ENCODE measurements at places on chromosomes 12 and 14.

- DNase-seq, result no peak
These were observed 27.8 kb downstream of the MUCL1 start for GRCh38 chr12:54882079-54882478.

- DNase-seq, result no peak
These were observed 3.1 kb upstream of the NKX2-1 start for GRCh38 chr14:36522972-36523715.

GRCh38 chr14:99389174-99389826, 91.4 kb downstream of the SETD3 start:
- DNase-seq, result no peak

DNA sequence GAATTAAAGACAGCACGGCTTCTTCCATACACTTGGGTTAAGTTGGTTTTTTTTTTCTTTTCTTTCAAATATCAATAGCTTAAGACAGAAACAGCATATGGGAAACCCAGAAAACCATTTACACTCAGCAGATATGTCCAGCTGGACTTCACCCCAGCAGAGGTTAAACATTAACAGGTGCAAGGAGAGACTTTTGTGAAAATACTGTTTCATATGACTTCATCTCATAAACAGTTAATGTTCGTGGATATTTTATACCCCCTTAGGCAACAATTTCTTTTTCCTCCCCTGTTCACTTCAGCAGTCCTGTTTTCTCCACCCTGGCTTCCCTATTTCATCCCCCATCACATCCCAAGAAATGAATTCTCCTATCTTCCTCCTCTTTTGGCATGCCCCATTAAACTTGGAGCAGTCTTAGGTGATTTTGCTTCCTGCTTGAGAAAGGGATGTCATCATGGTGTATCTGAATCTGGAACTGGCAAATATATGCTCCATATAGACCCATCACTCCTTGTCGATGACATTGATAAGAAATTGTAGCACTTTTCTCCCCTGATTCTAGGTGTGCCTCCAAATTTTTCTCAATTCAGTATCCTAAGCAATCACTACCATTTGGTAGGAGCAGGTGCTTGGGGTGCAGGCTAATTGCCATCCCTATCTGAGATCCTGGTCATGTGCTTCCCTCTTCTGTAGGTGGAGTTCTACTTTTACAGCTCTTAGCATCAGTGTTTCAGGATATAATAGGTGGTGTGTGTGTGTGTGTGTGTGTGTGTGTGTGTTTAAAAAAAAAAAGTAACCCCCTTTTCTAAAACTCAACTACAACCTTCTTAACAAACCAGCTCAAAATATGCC, 67.9 kb downstream of the BMP4 start:
- DNase-seq, result no peak

DNA sequence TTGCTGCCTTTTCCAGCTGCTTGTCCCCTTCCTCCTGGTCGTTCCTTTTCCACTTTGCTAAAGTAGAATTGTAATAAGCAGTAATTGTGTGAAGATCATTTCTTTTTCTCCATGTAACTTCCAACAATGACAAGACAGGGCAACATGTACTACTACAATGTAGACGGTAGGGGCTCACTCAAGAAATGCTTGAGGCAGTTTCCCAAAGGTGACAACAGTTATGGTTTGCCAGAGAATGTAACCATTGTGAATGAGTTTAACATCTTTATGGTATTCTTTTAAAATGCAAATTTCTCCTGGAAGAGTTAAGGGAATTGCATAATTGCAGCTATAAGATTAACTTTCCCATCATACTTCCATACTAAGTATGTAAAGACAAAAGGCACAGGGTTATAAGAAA, 23.8 kb upstream of the PHLDA1 start:
- no peak for DNase-seq

- no peak for DNase-seq
These were observed 18.9 kb downstream of the FZD10 start for GRCh38 chr12:130181211-130181610.

DNA sequence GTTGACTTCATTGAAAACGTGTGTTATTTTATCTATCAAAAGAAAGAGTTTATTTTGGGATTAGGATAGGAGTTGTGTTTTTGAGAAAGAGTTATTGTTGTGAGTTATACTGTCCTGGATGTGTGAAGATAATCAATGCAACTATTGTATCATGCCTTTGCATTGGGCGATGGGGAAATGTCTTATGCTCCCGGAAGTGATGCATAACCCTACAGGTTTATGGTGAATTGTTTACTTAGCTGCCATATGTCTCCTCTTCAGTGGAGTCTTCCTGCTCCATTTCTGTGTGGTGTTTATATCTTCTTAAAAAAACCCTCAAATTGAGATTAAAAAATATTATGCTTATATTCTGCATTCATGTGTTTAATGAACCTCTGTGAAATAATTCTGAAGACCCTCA, 6.5 kb downstream of the PDE3A start:
- no peak for DNase-seq

- DNase-seq, result no peak
These were observed 183.4 kb downstream of the SLC25A21 start for GRCh38 chr14:36988989-36989388.

GRCh38 chr12:4829793-4830162, 79.9 kb upstream of the KCNA1 start:
- no peak for DNase-seq

GRCh38 chr12:131014343-131014742, 60.6 kb downstream of the ADGRD1 start:
- DNase-seq, result no peak

GRCh38 chr12:103207936-103208335, 250.5 kb downstream of the ASCL1 start:
- DNase-seq, result no peak

DNA sequence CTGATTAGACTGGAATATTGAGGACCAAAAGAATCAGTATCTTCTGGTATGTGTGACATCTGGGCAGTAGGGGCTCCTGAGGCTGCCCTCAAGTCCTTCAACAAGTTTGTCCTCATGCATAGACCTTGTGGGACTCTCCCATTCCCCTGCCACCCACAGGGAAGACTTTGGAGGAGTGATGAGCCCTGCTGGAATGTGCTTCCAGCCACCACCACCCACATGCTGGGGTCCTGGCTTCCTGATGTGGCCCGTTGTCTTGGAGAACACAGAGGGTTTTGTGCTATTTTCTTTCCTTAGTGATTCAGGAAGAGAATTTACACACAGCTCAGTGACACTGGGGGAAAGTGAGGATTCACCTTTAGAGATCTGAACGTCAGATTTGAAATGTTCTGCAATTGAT, 29.2 kb upstream of the SEL1L start:
- DNase-seq, result no peak

- no peak for DNase-seq
These were observed 8.3 kb downstream of the PXN start for GRCh38 chr12:120257041-120257821.

- no peak for DNase-seq
These were observed 16.4 kb upstream of the GSG1 start for GRCh38 chr12:13119826-13120225.

GRCh38 chr12:68505970-68506369, 104.7 kb upstream of the RAP1B start:
- no peak for DNase-seq

DNA sequence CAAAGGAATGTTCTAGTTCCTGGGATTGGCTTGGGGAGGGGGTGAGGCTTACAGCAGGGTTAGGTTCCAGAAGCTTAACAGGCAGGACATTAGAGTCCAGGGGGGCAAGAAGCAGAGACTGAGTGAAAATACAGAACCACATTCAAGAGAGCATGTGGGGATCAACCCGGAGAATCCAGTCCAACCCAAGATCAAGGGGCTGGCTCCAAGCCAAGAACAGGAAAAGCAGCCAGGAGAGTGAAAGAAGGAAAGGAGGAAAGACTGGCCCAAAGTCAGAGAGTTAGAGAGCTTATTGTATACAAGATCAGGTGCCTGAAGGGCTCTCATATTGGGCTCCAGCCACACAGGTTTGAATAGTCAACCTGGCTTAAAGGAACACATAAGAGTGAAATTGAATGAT, 190.3 kb upstream of the CDKN3 start:
- DNase-seq, result no peak

DNA sequence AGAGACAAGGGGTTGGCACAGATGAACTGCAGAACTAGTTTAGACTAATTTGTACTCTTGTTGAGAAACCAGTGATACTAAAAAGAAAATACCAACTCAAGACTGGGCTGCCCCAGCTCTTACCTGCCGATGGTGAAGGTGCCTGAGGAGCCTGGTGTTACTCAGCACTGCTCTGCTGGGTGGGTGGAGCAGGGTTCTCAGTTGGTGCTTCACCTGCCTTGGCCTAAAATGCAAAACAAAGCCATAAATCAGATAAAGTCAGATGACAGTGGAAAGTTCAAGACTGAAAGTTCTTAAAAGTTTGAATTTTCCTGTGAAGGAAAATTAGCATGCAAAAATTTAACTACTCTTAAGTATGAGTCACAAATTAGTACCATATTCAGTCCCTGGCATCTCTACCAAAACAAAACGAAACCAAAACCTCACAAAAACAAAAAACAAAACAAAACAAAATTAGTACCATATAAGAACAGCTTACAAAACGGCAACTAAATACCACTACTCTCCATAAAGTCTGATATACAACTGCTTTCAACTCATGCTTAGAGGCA, 21.9 kb downstream of the YBX3 start:
- no peak for DNase-seq

DNA sequence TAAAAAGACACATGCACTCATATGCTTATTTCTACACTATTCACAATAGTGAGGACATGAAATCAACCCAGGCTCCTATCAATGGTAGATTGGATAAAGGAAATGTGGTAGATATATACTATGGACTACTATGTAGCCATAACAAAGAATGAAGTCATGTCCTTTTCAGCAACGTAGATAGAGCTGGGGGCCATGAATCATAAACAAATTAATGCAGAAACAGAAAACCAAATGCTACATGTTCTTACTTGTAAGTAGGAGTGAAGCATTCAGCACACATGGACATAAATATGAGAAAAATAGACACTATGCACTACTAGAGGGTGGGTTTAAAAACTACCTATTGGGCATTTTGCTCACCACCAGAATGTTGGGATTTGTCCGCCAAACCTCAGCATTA, 278.0 kb upstream of the MIS18BP1 start:
- DNase-seq, result no peak

DNA sequence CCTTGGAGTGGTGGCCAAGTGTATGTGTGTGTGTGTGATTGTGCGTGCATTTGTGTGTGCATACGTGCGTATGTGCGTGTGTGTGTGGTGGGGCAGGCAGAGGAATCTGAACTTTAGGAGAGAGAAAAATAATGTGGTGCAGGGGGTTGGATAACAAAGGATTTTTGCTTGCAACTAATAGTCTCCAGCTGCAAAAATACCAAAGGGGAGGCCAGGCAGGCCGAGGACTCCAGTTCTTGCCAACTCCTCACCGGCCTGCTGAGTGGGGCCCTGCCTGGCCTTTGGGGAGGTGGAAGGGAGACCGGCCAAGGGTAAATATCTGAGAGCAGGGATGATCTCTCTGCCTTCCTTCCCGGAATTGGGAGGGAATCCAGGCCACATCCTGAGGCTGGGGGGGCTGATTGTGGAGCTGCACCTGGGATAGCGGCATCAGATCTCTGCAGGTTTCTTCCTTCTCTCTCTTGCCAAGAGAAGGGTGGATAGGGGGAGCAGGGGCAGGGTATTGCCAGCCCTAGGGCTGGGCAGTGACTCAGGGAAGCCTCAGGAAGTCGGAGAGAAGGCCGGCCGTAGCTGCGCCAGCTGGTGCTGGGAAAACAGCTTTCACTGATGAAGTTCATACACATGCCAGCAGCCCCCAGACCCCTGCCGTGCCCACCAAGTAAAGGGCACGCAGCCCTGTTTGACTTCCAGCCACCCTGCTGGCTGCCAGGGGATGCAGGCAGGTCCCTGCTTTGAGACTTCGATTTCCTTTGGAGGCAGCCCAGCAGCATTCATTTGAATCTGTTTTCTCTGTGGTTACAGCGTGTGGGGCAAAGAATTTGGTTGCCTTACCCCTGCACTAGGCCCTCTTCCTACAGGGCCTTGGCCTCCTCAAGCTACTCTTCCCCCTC, 4.6 kb upstream of the LRP1-AS start:
- no peak for DNase-seq

GRCh38 chr12:25734529-25735180, 181.6 kb upstream of the LMNTD1 start:
- no peak for DNase-seq

DNA sequence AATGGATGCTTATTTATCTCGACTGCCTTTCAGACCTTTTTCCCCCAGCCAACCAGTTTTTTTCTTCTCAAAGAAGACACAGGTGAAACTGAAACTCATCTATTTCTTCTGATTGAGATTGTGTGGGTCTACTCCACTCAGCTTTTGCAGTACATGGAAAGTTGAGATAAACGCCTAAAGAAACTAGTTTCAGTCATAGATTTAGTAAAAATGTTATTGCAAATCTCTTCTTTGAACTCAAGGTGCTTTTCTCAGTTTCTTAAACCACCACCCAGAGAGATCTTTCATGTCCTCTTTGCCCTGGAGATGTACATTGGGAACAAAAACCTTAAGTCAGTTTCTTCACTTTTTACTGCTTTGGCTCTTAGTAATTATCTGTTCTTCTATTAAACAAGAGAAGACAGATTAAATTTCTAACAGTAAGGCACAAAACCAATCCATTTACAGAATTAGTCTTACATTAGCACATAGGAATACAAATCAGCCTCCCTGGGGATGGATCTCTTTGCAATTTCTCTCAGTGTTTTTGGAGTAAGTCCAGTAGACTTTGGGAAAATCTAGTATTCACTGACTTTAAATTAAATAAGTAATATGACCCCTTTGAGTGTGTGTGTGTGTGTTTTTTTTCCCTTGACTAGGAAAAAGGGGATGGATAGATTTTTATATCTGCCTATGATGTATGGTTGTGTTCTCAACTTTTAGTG, 11.6 kb downstream of the FBXW8 start:
- DNase-seq, result no peak
